ENCODE measurements at places on chromosomes 2 and 18.

DNA sequence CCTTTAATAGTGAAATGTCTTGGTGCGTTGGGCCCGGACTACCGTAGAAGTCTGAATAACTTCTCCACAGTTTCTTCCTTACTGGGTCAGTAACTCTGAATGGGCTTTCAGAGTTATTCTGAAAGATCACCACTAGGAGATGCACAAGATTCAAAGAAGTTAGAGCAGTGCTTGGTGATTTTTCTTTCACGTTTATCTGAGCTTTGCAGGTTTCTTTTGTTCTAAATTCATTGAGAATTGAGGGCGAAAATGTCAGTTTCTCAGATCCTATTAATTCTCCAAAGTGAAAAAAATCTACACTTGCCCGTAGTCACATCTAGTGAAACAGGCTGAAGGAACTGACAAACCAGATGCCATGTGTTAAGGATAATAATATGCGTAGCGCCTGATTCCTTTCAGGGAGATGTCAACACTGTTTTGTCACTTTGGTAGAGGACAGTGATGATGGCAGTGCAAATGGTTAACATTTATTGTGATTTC lies 70.1 kb downstream of the QPCT start:
- H3K4me1 ChIP-seq = no peaks in the 10 kb centered on the region
- DNase-seq = peak; percentile 79
- H3K27ac ChIP-seq = no peak overlapping the region
- H3K27me3 ChIP-seq = no peaks in the 10 kb centered on the region
- H3K4me3 ChIP-seq = no peak overlapping the region

DNA sequence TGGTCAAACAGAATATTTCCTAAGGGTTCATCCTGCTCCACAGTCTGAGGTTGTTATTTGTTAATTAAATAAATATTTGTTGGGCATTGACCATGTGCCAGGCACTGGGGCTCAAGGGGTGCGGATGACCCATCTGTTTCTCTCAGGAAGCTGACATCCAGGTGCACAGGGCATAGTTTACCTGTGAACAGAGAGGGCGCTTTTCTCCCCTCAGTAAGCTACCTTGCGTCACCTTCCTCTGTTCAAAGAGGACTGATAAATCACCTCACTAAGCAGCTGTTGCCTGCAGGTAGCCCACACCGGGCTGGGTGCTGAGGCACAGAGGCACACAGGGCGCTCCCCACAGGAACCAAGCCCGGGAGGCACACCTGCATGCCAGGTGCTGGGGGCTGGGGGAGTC lies 41.6 kb downstream of the SH3RF3 start:
- no peak overlapping the region for H3K4me3 ChIP-seq
- peaks cover 30% of the 10 kb centered on the region for H3K4me1 ChIP-seq
- no peak for DNase-seq
- no peaks in the 10 kb centered on the region for H3K36me3 ChIP-seq
- H3K27me3 ChIP-seq = no peaks in the 10 kb centered on the region
- no peak overlapping the region for H3K27ac ChIP-seq

DNA sequence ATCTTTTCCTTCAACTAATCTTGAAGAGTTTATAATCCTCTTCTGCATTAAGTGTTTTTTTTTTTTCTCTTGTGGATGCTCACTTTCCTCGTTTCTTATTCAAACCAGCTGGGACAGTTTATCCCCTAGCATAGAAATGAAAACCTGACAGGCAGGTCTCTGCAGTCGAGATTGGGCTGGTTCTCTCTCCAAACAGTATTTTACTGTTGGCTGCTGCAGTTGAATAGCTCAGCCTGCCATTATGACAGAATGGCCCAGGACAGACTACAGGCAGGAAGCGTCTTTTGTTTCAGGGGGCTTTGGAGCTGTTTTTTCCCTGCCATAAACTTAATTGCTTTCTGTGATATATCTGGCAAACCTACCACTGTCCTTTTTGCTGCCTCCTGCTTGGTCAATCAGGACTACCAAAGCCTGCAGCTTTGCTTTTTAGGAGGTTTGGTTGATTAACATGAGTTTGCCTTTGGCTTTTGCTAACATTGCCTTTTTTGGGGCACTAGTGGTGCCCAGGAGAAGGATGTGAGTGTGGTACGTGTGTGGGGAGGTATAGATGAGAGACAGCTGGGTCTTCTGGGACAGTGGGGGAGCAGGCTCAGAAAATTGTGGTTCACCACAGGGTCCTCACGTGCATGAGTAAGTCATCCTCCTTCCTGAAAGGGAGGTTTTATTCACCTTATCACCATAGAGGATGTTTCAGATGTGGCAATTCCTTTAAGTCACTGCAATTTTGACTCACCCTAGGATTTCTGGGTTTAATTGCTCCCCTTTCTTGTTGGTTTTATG lies 128.7 kb downstream of the LYPD6B start:
- H3K36me3 ChIP-seq = no peaks in the 10 kb centered on the region
- no peaks in the 10 kb centered on the region for H3K27me3 ChIP-seq
- no peak overlapping the region for H3K27ac ChIP-seq
- no peak overlapping the region for H3K4me3 ChIP-seq
- DNase-seq = peak; percentile 34
- no peaks in the 10 kb centered on the region for H3K4me1 ChIP-seq

DNA sequence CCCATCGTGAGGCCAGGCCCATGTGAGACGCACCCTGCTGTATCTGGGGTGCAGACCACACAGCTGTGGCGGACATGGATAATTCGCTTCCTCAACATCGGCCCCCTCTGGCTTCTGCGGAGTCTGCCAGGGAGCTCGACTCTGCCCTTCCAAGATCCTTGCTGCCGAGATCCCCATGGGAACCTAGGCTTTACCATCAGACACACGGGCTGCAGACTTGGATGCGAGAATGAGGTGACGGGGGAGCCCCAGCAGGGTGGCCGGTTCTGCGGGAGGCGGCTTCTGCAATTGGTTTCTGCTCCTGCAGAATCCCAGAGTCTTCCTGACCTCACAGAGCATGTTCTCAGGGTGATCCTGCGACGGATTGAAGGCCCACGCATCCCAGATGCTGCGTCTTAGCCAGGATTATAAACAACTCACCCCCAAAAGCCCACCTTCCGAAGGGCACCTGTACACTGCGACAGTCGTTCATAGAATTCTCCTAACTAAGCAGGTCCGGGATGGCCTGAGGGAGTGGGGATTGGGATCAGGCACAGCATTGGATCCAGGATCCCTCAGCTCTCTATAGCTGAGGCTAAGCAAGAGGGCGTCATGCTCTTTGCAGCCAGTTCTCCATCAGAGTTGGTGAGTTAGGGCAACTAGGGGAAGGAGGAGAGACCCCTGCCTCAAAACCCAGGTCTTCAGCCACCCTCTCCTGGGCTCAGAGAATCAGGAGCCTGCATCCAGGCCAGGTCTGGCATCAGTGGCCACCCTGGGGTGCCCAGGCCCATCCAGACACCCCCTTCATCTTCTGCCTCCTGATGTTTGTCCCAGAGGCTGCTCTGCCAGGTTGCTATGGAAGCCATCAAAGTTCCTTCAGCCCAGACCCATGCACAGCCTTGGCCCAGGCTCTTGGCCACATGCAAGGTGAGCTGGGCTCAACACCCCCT lies 74.7 kb upstream of the SNTG2 start:
- DNase-seq = no peak
- no peak overlapping the region for H3K4me3 ChIP-seq
- H3K4me1 ChIP-seq = peaks cover 2% of the 10 kb centered on the region
- no peaks in the 10 kb centered on the region for H3K36me3 ChIP-seq
- H3K27ac ChIP-seq = no peak overlapping the region

DNA sequence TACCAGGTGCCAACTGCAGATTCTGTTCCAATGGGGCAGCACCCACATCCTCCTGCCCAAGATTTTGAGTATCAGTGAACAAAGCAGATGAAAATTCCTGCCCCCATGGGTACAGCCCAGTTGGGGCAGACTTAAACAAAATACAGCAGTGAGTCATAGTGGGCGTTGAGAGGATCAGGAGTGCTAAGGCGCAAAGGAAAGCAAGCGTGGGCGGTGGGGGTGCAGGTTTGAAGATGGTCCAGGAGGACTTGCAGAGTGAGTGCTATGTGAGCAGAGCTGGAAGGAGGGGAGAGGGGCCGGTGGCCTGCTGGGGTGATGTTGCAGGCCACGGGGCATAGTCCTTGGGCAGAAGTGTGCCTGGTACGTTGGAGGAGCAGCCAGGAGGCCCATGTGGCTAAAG lies 24.7 kb downstream of the STEAP3 start:
- H3K4me1 ChIP-seq = peaks cover 46% of the 10 kb centered on the region
- no peaks in the 10 kb centered on the region for H3K27me3 ChIP-seq
- no peak overlapping the region for H3K27ac ChIP-seq
- H3K36me3 ChIP-seq = peaks cover 67% of the 10 kb centered on the region

GRCh38 chr2:10260130-10260529 lies 42.6 kb upstream of the HPCAL1 start:
- H3K36me3 ChIP-seq = no peaks in the 10 kb centered on the region
- H3K27me3 ChIP-seq = peaks cover 3% of the 10 kb centered on the region
- H3K4me3 ChIP-seq = no peak overlapping the region
- peaks cover 1% of the 10 kb centered on the region for H3K4me1 ChIP-seq

GRCh38 chr2:119659601-119660342 lies 19.2 kb upstream of the TMEM177 start:
- peak; percentile 35 for DNase-seq
- no peaks in the 10 kb centered on the region for H3K36me3 ChIP-seq
- no peak overlapping the region for H3K27ac ChIP-seq
- H3K4me1 ChIP-seq = no peaks in the 10 kb centered on the region
- H3K27me3 ChIP-seq = peaks cover 16% of the 10 kb centered on the region

DNA sequence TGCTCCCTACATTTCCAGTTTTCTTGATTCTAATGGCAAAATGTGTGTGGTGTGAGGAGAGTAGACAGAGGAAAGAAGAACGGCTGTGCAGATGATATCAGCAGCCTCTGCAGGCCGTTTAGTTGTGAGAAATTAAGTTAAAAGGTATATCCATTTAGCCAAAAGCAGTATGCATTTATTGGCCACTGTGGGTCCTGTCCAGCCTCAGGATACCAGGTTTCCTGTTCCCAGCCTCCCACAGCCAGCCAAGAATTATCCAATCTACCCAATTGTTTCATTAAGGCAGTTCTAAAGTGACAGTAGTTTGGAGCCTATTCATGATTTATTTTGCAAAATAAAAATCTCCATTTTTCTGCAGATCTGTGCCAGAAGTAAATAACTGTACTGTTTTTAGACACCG lies 107.5 kb downstream of the TMEM18 start:
- DNase-seq = no peak
- H3K4me1 ChIP-seq = peaks cover 2% of the 10 kb centered on the region
- H3K27ac ChIP-seq = no peak overlapping the region
- no peaks in the 10 kb centered on the region for H3K36me3 ChIP-seq
- H3K27me3 ChIP-seq = no peaks in the 10 kb centered on the region
- no peak overlapping the region for H3K4me3 ChIP-seq

DNA sequence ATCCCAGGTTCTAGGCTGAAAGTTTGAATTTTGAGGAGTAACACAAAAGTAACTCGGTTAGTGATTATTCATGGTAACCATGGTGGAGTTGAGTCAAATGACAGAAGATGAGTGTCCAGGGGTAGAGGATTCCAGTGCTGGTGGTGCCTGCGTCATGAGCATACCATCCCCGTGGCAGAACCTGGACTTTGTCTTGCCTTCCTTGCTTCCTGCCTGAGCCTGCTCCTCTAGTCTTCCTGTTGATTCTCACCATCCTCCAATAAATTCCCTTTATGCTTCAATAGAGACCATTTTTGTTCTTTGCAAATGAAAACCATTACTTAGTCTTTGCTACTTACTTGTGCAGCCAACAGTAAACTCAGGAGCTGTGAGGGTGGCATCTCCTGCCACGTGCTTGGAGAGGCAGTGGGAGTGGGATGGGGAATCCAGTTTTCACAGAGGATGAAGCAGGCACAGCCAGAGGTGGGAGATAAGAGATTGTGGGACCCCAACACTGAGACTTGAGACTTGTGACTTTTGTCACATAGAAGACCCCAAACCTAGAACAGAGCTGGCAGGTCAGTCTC lies 4.1 kb upstream of the YES1 start:
- DNase-seq = no peak
- H3K27ac ChIP-seq = no peak overlapping the region
- no peak overlapping the region for H3K4me3 ChIP-seq
- H3K4me1 ChIP-seq = no peaks in the 10 kb centered on the region

DNA sequence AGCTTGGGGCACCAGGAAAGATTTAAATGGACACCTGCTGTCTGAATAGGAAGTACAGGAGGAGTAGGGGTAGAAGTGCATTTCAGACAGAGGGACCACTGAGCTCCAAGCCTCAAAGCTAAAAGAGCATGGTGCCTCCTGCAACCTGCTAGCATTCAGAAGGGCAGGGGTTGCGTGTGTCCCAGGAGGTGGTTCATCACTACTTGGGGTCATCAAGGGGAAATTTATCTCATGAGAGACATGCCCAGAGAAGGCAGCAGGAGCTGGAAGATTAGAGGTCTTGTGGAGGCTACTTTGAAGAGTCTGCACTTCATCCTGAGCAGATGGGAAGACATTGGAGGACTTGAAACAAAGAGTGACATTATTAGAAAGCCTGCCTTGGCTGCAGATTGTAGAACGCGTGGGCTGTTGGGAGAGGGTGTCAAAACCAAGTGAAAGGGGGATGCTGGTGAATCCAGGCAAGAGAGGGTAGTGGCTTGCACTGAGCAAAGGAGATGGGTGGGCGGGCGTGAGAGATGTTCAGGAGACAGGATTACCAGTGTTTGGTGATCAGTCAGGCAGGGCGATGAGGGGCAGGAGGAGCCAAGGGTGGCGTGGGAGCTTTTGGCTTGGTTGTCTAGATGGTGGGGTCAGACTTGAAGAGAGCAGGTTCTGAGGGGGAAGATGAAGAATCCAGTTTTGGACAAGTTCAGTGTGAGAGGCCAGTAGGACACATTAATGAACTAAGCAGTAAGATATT lies 154.0 kb downstream of the DYSF start:
- H3K36me3 ChIP-seq = no peaks in the 10 kb centered on the region
- peaks cover 2% of the 10 kb centered on the region for H3K4me1 ChIP-seq
- H3K4me3 ChIP-seq = no peak overlapping the region
- no peak overlapping the region for H3K27ac ChIP-seq

DNA sequence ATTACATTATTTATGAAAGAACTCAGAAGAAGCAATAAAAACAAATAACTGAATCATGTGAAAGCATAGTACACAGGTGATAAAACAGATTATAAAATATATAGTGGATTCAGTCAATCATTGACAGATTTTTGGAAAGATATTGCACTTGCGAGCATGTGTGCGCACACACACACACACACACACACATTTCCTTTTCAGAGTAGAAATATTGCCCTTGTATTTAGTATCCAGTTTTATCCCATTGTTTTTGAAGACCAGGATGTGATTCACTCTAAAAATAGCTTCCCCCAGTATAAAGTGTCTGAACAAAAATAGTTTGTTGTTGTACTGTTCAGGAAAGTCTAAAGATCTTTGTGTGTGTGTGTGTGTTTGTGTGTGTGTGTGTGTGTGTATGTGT lies 145.5 kb downstream of the CALCRL start:
- no peak overlapping the region for H3K4me3 ChIP-seq
- no peaks in the 10 kb centered on the region for H3K27me3 ChIP-seq
- H3K36me3 ChIP-seq = no peaks in the 10 kb centered on the region

GRCh38 chr2:726169-726568 lies 49.0 kb upstream of the TMEM18 start:
- H3K4me3 ChIP-seq = no peak overlapping the region
- no peaks in the 10 kb centered on the region for H3K36me3 ChIP-seq
- peaks cover 38% of the 10 kb centered on the region for H3K27me3 ChIP-seq
- H3K4me1 ChIP-seq = no peaks in the 10 kb centered on the region
- H3K27ac ChIP-seq = no peak overlapping the region

- H3K4me3 ChIP-seq = no peak overlapping the region
- DNase-seq = no peak
- no peak overlapping the region for H3K27ac ChIP-seq
- no peaks in the 10 kb centered on the region for H3K4me1 ChIP-seq
Measured at GRCh38 chr2:112007493-112007892, 47.6 kb upstream of the TMEM87B start.
